HAP-1 (cell line): ENCODE measurements at places on chromosomes 6 and 20.

GRCh38 chr6:126307849-126308248, 32.1 kb upstream of the CENPW start:
- DNase-seq: no peak

- peak; percentile 35 for DNase-seq
These were observed 650 bp upstream of the CASP8AP2 start for GRCh38 chr6:89828988-89829471.

DNA sequence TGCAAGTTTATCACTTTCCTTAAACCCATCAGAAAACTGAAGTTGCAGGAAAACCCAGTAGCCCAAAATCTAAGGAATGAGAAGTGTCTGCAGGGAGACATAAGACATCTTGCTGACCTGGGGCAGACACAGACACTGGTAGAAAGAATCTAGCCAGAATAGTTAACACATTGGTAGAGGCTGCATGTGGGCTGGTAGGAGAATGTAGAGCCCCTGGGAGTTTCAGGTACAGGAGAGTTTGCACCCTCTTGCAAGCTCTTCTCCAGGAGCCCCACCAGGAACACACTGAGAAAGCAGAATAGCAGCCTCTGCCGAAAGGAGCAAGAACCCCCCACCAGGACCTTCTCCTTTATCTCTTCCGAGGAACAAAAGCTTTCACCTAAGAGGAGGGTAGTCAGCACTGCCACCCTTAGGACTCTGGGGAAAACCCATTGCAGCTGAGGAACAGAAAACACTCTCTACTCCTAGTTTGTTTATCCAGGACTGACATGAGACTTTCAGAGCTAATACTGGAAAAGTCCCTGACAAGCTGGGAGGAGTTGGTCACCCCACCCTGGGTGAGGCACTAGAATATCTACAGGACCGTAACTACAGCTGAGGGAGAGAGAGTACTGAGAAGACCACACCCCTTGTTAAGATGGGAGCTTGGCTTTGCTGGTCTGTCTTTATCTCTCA, 10.5 kb upstream of the OGFRL1 start:
- DNase-seq: no peak

DNA sequence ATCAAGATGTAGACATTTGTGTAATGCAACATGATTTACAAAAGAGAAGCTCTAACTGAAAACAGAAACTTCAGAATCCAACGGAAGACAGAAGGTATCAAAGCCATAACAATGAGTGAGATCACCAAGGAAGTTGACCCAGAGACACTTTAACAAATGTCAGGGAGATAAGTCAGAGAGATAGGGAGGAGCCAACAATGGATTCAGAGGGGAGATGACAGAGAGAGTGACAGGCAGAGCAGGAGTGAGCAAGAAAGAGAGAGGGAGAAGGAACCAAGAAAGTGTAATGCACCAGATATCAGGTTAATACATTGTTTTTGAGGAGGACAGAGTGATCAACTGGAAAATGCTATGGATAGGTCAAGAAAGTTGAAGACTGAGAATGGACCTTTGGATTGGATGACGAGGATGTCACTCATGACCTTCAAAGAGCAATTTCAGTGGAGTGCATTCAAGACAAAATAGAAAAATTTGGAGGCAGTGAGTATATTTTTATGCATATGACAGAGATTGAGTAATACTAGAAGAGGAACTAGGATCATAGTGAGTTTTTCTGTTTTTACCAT, 86.6 kb downstream of the TRDN start:
- no peak for DNase-seq

DNA sequence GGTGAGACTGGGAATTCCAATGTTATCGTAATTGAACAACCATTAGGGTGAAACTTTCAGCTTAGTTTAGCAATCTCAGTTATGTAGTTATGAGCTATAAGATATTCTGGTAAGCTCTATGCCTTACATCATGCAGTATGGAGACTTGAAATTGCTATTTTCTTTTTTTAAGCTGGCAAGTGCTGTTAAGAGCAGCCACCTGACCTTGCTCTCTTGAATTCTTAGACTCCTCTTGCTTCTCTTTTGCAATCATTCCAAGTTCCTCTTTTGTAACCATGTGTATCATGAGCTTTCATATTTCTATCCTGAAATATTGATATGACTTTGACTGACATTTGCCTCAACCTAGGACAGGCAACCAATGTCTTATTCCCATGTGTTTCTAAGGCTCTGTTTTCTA, 446.3 kb upstream of the SLC35B3 start:
- DNase-seq: no peak

GRCh38 chr6:128964233-128964755, 81.4 kb downstream of the LAMA2 start:
- no peak for DNase-seq

GRCh38 chr6:80607811-80608391, 501.4 kb downstream of the BCKDHB start:
- DNase-seq: no peak

GRCh38 chr20:19256085-19256484, 43.6 kb downstream of the SLC24A3 start:
- no peak for DNase-seq

- DNase-seq: no peak
These were observed 6.9 kb upstream of the NSFL1C start for GRCh38 chr20:1473246-1474220.

DNA sequence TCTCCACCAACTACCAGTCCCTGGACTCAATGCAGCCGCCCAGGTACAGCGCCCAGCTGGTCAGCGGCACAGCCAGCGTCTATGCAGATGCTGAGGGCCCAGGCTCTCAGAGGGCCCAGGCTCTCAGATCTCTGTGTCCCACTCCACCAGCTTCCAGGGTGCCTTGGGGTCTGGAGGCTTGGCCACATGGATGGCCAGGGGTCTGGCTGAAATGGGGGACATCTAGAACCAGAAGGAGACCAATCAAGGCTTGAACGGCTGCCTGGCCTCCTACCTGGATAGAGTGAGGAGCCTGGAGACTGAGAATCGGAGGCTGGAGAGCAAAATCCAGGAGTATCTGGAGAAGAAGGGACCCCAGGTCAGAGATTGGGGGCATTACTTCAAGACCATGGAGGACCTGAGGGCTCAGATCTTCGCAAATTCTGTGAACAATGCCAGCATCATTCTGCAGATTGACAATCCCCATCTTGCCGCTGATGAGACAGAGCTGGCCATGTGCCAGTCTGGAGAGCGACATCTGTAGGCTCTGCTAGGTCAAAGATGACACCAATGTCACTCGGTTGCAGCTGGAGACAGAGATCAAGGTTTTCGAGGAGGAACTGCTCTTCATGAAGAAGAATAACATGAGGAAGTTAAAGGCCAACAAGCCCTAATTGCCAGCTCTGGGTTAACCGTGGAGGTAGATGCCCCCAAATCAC, 44.1 kb upstream of the GRM4 start:
- DNase-seq: no peak

- no peak for DNase-seq
These were observed 128.2 kb downstream of the CRYBG1 start for GRCh38 chr6:106488494-106489370.

- no peak for DNase-seq
These were observed 15.6 kb downstream of the STX16 start for GRCh38 chr20:58666702-58667101.

- no peak for DNase-seq
These were observed 133.3 kb upstream of the AGPAT4 start for GRCh38 chr6:161407115-161407514.

GRCh38 chr20:57660181-57660921, 40.1 kb upstream of the ZBP1 start:
- no peak for DNase-seq

GRCh38 chr6:6046716-6047115, 40.0 kb upstream of the NRN1 start:
- DNase-seq: no peak

DNA sequence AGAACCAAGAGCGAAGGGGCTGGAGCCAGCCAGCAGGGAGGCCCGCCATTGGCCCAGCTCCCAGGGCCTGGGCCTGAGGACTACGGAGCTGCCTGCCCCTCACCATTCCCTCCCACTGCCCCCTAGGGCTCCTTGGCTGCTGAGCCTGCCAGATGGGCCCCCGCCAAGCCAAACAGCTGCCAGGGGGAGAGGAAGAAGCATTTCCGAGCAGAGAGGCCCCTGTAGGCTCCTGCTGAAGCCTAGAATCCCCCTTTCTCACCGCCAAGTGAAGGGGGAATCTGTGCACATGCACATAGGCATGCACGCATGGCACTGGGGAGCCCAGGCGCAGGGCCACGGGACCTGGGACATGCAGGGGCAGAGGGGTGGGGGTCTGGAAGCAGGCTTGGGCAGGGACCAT, 28.5 kb upstream of the MRPS18A start:
- no peak for DNase-seq

DNA sequence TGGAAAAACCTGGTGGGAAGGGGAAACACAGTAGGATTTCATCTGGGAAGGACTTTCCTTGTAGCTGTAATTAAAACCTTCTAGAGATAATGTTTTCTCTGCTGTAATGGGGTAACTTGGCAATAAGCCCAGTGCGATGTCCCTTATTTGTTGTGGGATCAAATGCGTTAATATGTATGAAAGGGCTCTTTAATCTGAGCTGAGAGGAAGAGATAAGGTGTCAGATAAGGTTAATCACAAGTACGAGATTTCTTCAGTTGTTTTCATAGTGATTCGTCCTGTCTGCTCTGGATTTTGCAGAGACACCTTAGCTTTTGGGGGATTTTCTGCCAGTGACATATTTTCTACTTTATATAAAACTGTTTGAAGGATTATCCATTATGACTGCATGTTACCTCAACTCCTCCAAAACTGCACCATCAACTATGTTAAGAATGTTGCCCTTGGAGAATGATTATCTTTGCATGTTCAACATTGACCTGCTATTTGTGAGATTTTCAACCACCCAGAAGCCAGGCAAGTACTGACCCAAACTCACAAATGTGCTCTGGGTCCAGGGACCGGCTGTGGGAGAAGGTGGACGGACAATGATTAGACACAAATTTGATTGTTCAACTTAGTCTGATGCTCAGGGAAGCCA, 21.2 kb upstream of the ELOVL5 start:
- no peak for DNase-seq

- DNase-seq: peak; percentile 78
These were observed 50.5 kb upstream of the ASIP start for GRCh38 chr20:34190679-34191090.

- DNase-seq: no peak
These were observed 134.5 kb downstream of the RPS12 start for GRCh38 chr6:132948889-132949288.

DNA sequence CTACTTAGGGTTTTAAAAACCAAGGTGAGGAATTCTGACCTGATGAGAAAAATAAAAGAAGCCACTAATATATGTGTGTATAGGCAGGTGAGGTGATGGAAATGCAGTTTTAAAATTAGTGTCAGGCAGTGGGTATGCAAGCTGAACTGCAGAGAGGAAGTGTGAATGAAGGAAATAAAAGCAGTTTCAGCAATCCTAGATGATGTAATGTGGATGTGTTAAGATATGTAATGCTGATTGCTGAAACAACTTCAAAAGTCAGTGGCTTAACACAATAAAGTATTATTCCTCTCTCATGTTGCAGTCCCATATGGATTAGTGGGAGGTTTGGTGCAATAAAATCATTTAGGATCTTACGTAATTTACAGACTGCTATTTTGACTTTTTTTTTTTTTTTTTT, 119.9 kb upstream of the ASCC3 start:
- no peak for DNase-seq

DNA sequence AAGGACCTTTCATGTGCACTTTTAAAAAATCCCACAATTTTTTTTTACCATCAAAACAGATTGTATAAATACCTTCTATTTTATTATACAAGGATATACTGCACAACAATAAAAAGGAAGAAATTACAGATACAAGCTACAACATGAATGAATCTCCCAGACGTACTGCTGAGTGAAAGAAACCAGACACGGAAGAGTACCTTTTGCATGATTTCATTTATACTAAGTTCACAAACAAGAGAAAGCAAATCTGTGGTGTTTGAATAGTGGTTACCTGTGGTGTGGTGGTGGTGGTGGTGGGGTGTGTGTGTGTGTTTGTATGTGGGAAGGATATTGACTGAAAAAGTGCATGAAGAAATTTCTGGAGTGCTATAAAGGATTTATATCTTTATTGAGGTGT, 6.8 kb upstream of the PLCB4 start:
- DNase-seq: no peak

DNA sequence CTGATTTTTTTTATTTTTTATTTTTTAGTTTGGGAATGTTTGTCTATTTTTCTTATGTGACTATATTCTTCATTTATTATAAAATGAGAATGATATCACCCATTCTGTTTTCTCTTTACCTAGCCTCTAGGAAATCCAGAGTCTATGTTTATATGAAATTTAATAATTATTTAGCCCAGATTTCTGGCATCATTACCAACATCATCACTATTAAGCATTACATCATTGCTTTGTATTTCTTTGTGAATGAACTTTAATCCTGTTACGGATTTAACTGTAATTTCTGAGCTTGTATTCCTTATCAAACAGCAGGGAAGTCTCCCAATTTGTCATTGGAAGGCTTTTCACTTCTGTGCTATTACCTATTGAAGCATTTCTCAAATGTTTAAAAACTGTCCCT, 72.7 kb upstream of the NOX3 start:
- DNase-seq: no peak

- DNase-seq: no peak
These were observed 93.5 kb upstream of the MLN start for GRCh38 chr6:33897189-33897780.

GRCh38 chr6:166977621-166978525, 21.3 kb upstream of the CEP43 start:
- DNase-seq: no peak

- no peak for DNase-seq
These were observed 17.1 kb downstream of the NAPB start for GRCh38 chr20:23404196-23404595.

DNA sequence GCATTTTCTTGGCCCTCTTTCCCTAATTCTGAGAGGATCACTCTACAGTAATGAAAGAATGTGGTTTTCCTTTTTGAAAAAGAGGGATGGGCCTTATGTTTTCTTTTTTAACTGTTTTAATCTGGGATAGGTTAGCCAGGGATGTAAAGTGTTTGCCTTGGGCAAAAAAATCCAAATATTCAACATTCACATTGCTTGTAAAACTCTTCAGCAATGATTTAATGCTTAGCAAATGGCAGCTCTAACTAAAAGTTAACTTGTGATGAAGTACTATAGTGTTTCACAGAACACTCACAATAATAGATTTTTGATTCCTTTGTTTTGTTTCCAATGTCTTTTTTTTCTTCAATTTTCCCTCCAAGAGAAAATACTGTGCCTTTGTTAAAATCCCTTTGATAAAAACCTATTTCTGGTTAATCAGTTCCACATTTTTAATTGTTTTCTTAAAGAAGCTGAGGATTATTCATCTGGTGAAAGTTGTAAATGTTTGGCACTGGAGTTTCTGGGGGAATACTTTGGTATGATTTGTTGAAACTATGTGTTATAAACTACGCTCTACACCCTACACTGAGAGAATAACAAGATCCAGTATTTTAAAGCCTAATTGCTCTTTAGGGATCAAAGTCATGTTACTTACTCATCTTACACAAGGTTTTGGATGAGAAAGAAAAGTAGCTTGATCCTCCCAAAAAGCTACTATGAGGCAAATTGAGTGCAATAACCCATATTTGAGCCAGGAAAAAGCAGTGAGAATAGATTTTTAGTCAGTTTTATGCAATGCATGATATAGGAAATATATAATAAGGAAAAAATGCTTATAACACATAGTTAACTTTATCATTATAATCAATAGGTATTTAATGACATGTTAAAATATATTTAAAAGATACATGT, 335.8 kb downstream of the EPHA7 start:
- DNase-seq: peak; percentile 49
